NCI-H1417 treated with DMSO at 0.1 percent for 48 hours (cell line): ENCODE measurements at places on chromosomes 11 and 22.

DNA sequence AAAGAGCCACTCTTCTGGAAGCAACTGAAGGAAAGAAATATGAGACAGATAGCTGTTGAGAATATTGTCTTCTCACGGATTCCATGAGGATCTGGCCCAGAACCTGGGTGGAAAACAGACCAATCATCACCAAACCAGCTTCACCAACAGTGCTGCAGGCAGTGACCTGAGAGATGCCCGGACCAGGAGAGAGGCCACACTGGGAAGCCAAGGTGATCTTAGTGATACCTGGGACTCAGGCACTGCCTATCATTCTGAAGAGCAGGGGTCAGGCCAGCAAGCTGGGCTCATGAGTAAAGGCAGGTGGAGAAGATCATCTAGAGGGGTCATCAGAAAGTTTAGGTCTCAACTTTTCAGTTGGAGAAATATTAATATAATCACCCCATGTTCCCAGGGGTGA, 595.8 kb upstream of the CADM1 start:
- DNase-seq, result no peak

DNA sequence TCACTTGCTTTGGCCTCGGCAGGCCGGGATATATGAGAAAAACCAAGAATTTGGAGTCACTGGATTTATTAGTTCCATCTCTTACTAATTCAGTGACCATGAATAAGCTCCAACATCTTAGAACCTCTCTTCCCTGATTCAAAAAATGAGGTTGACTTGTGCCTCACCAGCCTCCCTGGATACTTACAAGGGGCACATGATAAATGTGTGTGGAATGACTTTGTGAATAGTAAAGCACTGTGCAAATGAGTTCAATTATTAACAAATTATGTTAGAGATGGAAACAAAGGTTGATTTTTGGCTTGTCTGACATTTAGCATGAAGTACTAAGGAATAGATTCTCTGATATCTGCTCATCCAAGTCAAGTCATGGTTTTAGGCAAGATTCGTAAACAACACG, 104.1 kb downstream of the TRIM44 start:
- DNase-seq, result no peak

- DNase-seq, result no peak
Observed at GRCh38 chr11:19436932-19437331, 196.2 kb upstream of the E2F8 start.

GRCh38 chr22:22141771-22142591, 102.6 kb upstream of the VPREB1 start:
- DNase-seq, result no peak

GRCh38 chr22:27269751-27270543, 531.6 kb downstream of the MN1 start:
- DNase-seq, result no peak

- DNase-seq, result no peak
Observed at GRCh38 chr22:37604875-37605274, 3.8 kb upstream of the GGA1 start.

DNA sequence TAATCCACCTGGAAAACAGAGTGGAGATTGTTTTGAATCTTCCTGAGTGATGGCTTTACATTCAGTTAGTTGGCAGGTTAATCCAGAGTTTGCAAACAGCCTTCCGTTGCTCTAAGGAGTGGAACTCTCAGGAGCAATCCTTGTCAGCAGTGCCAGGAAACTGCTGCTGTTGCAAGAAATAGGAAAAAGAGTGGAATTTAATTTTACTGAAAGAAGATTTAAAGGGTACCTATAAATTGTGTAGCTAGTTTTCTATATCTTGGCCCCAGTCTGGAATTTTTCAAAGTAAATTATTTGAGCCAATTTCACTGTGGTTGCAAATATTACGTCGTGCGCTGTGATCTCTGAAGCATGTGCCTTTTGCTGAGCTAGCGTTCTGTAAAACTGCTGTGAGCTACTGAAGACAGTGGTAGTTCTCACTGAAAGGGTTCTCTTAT, 55.5 kb upstream of the SLC5A12 start:
- no peak for DNase-seq

DNA sequence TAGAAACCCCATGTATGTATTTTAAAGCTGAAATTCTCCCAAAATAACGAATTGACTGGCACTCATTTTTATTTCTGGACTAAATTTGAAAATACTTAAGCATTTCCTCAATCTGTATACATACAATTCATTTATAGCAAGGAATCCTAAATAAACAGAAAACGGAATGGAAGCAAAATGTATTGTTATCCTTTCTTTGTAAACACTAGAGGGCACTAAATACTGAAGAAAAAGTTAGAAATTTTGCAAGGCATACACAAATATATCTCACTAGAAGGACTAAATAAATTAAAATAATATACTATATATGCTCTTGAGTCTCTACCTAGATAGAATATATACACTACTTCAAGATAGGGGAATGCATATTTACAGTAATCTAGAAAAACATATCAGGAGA, 23.1 kb upstream of the ANO5 start:
- no peak for DNase-seq

- no peak for DNase-seq
Observed at GRCh38 chr11:13140873-13141655, 131.9 kb downstream of the RASSF10 start.

GRCh38 chr11:74205181-74205580, 34.1 kb downstream of the PPME1 start:
- DNase-seq, result no peak

DNA sequence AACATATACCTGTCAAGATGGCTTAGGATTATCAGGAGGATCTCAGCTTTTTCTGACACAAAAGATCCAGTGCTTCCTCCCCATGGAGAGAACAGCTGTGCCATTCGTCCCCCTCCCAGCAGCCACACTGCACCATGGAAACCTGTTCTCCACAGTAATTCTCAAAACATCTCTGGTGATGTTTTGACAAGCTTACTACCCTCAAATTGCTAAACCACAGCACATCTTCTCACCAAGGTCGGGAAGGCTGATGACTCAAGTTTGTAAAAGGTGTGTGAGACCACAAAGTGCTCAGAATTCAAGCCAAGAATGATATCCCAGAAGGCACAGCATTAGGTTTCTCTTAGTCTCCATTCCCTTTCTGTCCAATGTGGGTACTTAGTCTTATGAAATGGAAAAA, 3.9 kb upstream of the RAB38 start:
- no peak for DNase-seq

GRCh38 chr11:73565804-73566203, 32.1 kb downstream of the FAM168A start:
- peak; percentile 44 for DNase-seq

DNA sequence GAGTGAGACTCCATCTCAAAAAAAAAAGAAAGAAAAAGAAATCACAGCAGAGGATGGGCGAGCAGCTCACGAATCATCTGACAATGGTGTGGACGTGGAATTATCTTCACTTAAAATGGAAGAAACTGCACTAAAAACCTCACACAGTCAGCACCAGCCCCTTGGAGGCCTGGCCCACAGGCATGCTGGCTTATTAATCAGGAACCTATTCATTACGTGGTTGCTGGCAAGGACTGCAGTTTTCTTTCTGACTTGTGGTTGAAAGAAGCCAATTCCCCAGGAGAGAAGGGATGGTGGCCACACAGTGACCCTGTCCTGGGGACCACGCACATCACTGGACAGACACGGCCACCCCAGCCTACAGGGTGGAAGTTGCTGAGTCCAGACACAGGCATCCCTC, 401.1 kb downstream of the CTTN start:
- no peak for DNase-seq
